ENCODE measurements at places on chromosomes 1 and 21.

DNA sequence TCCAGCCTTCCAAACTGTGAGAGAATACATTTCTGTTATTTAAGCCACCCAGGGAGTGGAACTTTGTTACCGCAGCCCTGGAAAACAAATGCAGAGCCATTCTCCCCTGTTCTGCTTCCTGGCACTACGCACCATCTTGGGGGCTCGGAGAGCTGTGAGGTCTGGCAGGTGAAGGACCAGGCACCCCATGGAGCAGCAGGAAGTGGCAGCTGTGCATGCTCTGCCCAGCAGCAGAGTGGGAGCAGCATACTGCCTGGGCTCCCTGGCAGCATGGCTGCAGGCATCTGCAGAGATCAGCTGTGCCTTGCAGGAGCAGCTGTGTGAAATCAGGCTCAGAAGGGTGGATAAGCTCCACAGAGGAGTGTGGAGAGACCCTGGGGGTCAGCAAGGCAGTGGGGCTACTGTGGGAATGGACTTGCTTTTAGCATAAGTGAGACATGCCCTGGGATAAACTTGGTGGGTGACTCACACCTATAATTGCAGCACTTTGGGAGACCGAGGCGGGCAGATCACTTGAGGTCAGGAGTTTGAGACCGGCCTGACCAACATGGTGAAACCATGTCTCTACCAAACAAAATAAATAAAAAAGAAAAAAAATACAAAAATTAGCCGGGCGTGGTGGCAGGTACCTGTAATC lies 17.7 kb upstream of the ZSCAN20 start:
- DNase-seq = no peak

- DNase-seq = peak; percentile 68
These were observed 12.0 kb downstream of the MIIP start for GRCh38 chr1:12031039-12031980.

DNA sequence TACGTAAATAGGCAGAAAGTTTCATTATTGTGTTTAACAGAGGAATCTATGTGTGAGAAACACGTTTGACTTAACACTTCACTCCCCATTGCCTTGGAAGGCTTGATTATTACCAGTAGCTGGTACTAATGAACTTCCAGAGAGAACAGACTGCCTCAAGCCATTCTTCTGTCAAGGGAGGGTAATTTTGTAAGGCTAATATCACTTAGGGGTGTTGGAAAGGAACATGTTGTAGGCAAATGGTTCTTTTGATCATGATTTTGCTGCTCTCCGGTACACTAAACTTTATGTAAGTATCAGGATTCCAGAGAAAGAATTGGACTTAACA lies 1.8 kb downstream of the LAMC1 start:
- DNase-seq = no peak

DNA sequence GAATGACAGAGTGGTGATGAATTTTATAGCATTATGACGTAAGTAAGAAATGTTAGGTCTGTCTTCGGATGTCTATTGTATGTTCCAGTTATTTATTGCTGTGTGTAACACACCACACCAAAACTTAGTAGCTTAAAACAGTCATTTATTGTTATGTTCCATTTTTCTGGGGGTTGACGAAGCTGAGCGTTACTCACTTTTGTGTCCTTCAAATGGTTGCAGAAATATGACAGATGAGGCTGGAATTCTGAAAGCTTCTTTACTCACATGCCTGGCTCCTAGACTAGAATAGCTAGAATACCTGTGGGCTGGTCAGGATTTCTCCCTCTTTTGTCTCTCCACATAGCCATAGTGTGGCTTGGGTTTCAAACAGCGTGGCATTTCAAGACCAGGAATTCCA lies 62.1 kb upstream of the S1PR1 start:
- no peak for DNase-seq

DNA sequence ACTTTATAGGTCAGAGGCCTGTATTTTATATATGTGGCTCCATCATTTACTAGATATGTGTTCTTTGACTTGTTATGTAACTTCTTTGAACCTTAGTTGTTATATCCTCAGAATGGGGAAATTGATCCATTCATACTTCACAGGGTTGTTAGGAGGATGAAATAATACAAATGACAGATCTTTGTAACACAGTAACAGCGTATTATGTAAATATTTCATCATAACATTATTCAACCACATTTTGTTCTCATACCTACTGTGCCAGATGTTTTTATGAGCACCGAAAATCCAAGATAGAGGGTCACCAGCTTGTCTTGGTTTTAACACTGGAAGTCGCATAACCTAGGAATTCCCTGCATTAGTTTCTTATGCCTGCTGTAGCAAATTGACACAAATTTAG lies 3.3 kb downstream of the SUCO start:
- no peak for DNase-seq

DNA sequence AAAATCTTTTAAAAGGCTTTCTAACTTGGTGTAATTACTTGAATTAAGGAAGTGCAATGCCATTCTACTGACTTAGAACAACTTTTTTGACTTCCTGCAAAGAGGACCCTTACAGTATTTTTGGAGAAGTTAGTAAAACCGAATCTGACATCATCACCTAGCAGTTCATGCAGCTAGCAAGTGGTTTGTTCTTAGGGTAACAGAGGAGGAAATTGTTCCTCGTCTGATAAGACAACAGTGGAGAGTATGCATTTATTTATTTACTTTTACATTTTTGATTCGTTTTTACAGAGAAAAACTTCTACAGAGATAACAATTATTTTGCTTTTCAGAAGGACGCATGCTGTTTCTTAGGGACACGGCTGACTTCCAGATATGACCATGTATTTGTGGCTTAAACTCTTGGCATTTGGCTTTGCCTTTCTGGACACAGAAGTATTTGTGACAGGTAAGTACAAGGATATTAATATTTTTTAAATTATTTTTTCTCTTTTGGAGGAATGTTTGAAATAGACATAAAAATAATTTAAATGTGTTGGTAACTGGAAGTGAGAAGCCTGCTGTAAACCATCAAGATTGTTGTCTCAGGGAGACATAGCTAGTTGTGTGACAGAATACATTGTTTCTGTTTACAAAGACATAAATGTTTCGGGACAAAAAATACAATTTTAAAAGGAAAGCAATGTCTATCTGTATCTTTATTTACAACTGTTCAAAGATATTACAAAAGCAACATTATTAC lies at the start of gene PTPRC:
Gene PTPRC (plus strand): TSS at position 147 of the 742 bp plus-strand sequence. CDS start 229 bp downstream, at position 376.
- DNase-seq = no peak

- no peak for DNase-seq
These were observed 3.3 kb downstream of the NPPB start for GRCh38 chr1:11855430-11855829.

GRCh38 chr1:18099026-18099425 lies 8.6 kb upstream of the IGSF21 start:
- DNase-seq = no peak

DNA sequence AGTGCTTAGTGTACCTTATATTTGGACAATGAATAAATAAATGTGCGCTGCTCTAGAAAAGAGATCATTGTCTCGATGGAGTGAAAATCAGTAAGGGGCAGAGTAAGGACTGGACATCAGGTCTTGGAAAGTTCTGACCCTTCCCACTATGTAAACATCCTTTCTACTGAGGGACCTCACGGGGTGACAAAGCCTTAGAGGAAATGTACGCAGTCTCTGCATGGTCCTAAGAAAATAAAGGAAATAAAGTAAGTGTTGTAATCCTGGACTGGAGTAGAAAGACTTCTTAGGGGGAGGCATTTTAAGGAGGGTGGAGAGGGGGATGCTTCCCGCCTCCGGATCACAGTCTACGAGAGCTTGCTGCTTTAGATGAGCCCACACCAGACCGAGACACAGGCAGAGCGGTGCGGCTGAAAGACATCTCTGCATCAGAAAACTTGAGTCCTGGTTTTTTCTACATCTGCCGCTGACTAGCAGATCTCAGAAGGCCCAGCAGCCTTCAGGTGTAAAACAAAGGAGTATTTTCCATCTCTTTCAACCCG lies 22.3 kb upstream of the GPR137B start:
- no peak for DNase-seq

DNA sequence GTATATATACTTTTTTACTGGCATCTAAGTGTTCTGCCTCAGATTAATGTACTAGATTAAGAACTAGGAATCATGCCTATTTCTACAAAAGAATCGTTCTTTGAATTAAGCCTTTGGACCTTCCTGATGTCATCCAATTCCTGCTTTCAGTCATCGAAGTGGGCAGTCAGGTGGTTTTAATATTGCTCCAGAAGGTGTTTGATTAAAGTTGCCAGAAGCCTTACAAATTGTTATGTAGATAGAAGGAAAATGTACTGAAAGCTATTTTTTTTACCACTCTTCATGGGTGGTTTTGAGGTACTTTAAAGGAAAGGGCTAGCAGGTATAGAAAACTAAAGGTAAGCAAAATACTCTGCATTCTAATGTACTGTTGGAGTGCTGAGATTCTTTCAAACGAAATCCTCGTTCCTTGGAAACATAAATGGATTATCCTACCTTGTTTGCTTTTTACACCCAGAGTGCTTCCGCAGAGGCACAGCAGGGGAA lies 716 bp downstream of the CTBS start:
- DNase-seq = no peak

- DNase-seq = no peak
These were observed 5.8 kb downstream of the DRAXIN start for GRCh38 chr1:11697188-11697892.

DNA sequence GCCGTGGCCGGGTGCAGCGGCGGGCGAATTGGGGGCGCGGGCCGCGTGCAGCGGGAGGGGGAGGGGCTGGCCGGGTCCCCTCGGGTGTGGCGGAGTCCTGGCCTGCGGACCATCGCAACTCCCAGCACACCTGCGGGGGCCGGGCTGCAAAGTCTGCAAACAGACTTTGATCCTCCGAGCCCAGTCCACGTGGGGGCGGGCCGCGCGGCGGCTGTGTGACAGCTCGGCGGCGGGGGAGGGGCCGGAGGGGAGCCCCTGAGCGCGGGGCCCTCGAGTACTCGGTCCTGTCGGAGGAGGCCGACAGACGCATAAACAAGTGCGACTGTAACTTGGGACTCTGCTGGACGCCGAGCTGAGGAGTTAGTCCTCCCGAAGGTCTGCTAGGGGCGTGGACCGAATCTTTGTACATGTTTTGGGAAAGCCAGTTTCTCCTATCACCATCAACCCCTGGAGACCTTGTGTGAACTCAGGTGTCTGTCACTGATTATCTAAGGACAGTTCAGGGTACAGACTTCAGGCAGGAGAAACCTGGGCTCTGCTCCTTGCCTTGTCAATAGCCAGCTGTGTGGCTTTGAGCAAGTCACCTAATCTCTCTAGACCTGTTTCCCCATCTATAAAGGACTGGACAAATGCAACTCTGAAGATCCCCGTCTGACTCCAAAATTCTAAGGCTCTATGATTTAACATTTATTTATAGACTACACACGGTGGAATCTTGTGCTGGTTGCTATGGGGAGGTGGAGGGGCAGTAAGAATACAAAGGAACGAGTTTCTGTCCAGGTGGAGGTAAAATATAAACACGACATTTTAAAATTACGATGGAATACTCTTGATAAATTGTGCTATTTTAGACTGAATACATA lies 710 bp upstream of the SLC30A1 start:
- no peak for DNase-seq

GRCh38 chr1:183100361-183100974 lies 77.2 kb downstream of the LAMC1 start:
- DNase-seq = no peak

- DNase-seq = no peak
These were observed 100.4 kb upstream of the KLHDC7A start for GRCh38 chr1:18380288-18380687.

DNA sequence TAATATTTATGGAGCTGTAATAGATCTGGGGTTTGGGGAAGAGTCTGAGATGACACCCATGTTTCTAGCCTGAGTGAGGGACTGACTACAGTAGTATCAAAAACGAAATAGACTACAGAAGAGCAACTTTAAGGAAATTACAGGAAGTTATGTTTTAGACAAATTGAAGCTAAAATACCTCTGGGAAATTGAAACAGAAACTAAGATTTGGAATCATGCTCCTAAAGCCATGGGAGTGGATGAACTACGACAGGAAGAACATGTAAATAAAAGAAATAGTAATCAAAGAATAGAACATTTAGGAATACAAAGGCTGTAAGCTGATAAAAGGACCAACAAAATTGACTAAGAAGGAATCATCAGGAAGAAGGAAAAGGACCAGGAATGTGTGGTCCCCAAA lies 68.9 kb downstream of the KIAA0319L start:
- no peak for DNase-seq

- DNase-seq = no peak
These were observed 102.4 kb downstream of the BRINP2 start for GRCh38 chr1:177273141-177273540.

GRCh38 chr21:26914557-26914956 lies 52.3 kb downstream of the ADAMTS5 start:
- DNase-seq = no peak

DNA sequence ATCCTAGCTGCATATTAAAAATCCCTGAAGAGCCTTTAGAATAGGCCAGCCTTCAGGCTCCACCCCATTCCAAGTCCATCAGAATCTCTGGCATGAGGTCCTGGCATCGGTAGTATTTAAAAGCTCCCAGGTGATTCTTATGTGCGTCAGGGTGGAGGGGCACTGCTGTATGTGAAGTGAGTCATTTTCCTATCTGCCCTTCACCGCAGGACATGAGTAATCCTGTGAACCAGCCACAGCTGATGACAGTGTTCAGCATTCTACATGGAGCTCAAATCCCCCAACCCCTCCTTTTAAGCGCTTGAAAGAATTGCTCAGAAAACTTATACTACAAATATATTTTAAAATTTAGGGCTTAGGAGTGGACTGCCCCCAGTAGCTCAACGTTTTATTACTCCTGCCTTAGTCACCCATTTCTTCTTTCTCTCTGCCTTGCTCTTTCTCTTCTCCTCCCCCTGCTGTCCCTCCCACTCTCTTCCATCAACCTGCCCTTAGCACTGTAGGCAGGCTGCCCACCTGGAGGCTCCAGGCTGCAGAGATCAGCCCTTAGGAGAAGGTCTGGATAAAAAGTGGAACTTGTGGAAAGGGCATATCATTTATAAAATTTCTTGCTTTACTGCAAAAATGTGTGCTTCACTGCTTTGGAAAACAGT lies 73.8 kb upstream of the ZNF281 start:
- DNase-seq = no peak

GRCh38 chr1:10160907-10161490 lies 49.4 kb upstream of the KIF1B start:
- no peak for DNase-seq

DNA sequence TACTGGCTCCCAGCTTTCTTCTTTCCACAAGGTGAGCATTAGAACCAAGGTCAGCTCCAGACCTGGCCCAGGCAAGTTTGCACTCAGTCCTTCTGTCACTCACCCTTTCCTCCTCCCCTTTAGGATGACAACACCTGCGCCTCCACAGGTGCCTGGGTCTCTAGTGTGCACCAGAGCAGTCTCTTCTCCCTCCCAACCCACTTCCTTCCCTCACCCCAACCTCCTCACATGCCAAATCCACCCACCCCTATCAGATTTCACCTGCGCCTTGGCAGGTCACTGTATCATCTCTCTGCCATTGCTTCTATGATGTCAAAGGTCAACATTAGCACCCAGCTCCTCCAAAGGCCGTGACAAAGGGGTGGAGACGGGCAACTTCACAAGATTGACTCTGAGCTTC lies 38.0 kb downstream of the LBR start:
- DNase-seq = no peak

- no peak for DNase-seq
These were observed 51.5 kb upstream of the KIRREL1 start for GRCh38 chr1:157941939-157942338.

Measured in activated CD8-positive, alpha-beta memory T cell treated with anti-CD3 and anti-CD28 coated beads for 24 hours (primary cell).